ENCODE measurements at places on chromosomes 7 and 10.

GRCh38 chr7:36208997-36209813, 56.2 kb downstream of the EEPD1 start:
- DNase-seq, result peak; percentile 58

DNA sequence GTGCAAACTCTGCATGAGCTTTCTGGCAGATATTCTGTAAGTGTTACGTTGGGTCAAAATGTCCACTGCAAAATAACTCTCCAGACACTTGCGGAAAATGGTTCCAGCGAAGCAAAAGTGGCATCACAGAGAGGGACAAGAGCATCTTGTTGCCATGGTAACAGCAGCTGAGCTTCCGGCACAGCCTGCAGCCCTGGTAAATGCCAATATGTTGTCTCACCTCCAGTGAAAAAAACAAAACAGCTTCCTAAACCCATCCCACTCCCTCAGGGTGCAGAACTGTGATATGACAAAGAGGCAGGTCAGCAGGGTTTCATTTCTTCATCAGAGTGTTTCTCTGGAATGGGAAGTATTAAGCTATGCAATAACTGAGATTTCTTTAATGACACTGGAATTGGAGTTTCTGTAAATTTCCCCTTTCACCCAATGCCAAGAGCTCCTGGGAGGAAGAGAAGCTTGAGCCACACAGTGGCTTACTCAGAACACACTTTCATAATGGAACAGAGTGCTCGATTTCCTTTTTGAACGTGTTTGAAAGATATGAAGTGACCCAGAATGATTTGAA, 65.6 kb downstream of the FOXI2 start:
- DNase-seq, result no peak

GRCh38 chr10:108452533-108452932, 1288.0 kb upstream of the SORCS1 start:
- DNase-seq, result no peak

- DNase-seq, result no peak
These were observed 45.0 kb downstream of the ZFAND4 start for GRCh38 chr10:45627412-45628048.
